CD4-positive, alpha-beta memory T cell (primary cell): ENCODE measurements at places on chromosomes 7 and 10.

DNA sequence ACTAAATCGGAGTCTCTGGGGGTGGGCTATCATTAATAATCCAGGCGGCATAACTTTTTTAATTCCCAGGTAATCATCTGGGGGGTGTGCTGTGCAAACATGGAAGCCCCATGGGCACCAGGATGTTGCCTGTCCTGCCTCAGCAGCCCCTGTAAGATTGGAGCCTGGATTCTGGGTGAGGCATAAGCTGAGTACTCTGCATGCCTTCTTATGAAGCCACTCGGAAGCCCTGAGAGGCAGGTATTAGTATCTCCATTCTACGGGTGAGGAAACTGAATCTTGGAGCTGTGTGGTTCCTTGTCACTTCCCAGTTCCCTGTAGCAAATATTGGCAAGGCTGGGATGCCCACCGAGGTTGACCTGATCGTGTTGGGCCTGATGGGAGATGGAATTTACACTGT lies 7.4 kb upstream of the OPN4 start:
- no peak for DNase-seq

GRCh38 chr7:134905375-134905774 lies 80.9 kb upstream of the AGBL3 start:
- DNase-seq = no peak

DNA sequence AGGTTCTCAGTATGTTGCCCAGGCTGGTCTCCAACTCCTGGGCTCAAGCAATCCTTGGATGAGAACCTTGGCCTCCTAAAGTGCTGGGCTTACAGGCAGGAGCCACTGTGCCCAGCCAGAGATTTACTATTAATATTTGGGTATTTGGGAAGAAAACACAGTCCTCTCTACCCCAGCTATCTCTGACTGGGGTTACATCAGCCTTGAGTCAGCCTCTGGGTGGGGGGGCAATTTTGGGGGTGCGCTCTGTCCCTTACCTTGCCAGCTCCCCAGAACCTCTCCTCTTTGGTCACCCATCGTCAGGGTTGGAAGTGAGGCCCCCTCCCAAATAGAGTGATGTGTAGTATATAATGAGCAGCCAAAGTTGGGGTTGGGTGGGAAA lies 1.8 kb downstream of the MLXIPL start:
- no peak for DNase-seq

- DNase-seq = no peak
Observed at GRCh38 chr7:71015252-71015900, 116.6 kb upstream of the GALNT17 start.

DNA sequence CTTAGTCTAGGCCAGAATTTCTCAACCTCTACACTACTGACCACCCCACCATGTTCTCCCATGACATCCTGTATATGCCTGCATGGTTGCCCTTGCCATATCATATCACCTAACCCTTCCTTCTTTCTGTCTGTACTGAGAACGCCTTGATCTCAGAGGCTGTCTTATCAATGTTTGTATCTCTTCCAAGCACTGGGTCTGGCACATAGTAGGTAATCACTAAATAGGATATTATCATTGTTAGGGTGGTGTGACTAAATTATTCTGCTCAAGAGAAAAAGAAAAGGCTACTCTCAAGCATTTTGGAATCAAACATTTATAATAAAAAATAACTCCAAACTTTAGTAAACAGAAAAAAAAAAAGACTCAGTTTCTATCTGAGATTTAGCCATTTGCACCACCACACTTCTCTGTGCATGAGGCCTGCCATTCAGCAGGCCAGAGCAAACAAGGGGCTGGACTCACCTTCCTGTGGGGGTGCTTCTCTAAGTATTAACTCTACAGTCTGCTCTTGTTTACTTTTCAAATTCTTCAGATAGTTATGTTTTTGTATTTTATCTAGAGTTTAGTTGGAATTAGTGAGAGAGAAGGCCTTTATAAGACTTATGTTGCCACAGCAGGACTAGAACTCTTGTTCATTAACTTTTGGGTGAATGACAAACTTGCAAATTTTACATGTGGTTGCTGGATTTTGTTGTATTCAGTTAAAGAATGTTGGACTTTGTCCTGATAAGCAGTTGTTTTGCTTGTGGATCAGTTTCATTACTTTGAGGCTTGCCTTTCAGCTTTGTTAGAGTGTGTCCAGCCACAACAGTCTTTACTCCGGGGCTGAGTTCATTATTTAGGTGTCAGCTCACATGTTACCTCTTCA lies 5.4 kb downstream of the AGBL3 start:
- no peak for DNase-seq

- DNase-seq = no peak
Observed at GRCh38 chr10:12381536-12382156, 32.3 kb downstream of the CAMK1D start.

DNA sequence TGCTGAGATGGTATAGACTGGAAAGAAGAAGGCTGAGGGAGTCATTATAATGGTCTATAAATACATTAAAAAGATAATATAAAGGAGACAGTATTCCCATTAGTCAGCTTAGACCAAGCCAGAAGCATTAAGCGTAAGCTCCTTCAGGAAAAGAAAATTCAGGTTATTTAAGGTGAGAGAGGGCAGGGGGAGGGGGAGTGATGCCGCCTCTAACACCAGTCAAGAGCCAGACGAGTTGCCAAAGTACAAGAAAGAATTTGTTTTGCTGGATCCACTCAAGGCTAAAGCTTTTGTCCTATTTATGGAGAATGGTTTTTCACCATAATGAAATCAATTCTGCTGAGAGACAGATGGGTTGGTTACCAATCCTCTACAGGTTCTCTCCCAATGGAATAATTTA lies 99.3 kb downstream of the CFAP58 start:
- DNase-seq = no peak

DNA sequence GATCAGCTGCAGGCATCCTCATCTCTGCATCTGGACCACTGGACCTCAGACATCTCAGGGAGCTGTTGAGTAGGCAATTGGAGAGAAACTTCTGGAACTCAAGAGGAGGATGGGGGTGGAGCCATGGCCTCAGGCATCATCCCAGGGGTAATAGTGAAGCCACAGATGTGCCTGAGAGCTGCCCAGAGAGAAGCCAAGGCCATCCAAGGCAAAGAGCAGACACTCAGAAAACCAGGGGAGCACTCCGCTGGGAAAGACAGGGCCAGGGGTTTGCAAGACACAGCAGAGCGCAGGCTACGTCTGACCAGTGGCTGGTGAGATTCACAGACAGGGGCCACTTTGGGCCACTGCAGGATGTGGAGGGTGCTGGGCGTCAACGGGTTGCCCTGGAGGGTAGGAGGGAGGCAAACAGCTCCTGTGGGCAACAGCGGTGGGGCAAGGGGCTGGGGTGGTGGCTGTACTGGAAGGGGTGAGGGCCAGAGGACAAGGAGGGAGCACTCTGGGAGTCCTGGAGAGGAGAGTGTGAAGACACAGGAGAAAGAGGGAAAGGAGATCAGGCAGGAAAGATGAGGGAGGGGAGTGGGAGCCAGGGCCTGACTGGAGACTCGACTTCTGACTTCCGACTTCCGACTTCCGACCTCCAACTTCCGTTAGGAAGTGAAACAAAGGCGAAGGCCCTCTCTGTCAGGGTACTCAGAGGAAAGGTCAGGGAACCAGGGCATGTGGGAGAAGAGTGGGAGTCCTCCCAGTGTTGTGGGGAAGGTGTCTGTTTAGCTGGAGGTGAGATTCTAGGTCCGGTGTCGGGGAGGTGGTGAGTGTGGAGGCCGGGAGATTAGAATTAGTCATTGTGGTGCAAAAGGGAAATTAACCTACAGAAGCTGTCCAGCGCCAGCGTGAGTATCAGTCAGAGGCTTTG lies 69.7 kb upstream of the ANTXRL start:
- no peak for DNase-seq

GRCh38 chr10:43775384-43775783 lies 126.7 kb upstream of the ZNF32 start:
- DNase-seq = no peak

- DNase-seq = no peak
Observed at GRCh38 chr10:125559210-125559609, 123.8 kb downstream of the TEX36 start.

- no peak for DNase-seq
Observed at GRCh38 chr10:83959328-83959727, 180.0 kb upstream of the GHITM start.

- DNase-seq = no peak
Observed at GRCh38 chr7:5404421-5404826, 19.2 kb downstream of the TNRC18 start.

- no peak for DNase-seq
Observed at GRCh38 chr10:120477743-120478141, 20.7 kb downstream of the PLPP4 start.

DNA sequence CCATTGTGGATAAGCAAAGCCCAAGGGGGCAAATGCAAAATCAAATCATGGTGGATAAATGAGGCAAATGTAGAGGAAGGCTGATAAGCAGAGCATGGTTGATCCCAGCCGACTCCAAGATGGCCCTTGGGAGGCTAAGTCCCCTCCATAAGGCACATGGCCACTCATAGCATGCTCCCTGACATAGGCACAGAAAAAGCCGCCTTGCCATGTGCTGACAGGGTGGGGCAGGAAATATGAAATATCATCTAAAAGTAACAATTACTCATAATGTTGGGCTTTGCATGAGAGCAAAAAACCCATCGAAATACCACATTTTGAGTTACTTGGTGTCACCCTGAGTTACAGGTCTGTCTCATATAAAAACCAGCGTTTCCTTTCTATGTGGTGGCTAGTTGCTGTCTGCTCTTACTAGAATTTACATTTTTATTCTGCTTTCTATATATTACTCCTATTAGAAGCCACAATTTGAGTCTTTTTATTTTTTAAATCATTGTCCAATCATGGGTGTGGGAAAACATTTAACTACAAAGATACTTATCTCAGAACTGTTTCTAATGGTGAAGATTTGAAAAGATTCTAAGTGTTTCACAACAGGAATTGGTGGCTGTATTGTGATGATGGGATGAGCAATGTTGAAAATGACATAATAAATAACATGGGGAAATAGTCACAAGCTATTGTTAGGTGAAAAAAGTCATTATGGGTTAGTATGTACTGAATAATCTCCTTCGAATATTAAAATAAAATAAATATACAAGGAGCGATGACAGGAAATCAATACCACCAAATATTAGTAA lies 102.7 kb downstream of the CUBN start:
- DNase-seq = peak; percentile 85

GRCh38 chr10:16986406-16987205 lies 143.0 kb downstream of the CUBN start:
- DNase-seq = no peak

DNA sequence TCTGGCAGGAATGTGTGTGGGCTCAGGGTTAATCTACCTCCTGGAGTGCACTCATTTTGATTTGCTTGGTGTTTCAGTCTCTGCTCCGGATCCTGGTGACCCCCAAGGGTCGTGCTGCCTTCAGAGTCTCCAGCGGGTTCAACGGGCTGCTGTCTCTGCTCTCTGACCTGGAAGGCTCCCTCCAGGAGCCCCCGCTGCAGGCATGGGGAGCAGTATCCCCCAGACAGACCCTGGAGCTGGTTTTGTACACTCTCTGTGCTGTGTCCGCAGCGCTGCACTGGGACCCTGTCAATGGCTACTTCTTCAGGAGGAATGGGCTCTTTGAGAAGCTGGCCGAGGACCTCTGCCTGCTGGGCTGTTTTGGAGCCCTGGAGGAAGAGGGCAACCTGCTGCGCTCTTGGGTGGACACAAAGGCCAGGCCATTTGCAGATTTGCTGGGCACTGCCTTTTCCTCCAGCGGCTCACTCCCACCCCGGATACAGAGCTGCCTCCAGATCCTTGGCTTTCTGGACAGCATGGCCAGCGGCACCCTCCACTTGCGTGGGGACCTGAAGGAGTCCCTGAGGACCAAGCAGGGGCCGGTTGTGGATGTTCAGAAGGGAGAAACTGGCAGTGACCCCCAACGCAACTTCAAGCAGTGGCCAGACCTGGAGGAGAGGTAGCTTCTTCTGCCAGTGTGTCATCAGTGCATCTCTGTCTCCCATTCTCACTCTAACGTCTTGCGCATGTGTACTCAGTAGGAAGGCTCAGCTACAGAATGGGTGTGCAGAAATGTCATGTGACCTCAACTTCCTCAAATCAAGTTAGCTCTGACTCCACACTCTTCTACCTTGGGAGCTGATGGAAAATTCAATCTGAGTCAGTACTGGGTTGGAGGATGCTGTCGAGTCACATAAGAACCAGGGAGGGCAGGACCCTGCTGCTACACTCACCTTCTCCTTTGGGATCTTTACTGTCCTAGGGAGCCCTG lies 58.5 kb downstream of the WDFY4 start:
- no peak for DNase-seq

GRCh38 chr7:106775552-106775936 lies 89.5 kb upstream of the PIK3CG start:
- DNase-seq = no peak

DNA sequence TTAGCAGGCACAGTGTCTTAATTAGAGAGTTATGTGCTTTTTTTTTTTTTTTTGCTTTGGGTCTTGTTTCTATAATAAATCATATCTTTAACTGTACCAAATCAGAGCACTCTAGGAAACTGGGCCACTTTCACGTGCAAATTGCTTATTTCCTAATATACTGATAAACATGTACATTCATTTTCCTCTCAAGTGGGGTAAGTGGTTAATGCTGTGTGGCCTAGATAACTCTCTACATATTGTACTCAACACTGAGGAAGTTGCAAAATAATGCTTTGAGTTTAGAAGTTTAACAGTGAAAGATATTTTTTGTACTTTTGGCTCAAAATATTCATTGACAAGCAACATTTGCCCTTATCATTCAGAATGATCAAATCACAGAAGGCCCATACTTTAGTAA lies 115.9 kb upstream of the IFRD1 start:
- DNase-seq = no peak

- no peak for DNase-seq
Observed at GRCh38 chr10:83179371-83179770, 959.9 kb upstream of the GHITM start.

DNA sequence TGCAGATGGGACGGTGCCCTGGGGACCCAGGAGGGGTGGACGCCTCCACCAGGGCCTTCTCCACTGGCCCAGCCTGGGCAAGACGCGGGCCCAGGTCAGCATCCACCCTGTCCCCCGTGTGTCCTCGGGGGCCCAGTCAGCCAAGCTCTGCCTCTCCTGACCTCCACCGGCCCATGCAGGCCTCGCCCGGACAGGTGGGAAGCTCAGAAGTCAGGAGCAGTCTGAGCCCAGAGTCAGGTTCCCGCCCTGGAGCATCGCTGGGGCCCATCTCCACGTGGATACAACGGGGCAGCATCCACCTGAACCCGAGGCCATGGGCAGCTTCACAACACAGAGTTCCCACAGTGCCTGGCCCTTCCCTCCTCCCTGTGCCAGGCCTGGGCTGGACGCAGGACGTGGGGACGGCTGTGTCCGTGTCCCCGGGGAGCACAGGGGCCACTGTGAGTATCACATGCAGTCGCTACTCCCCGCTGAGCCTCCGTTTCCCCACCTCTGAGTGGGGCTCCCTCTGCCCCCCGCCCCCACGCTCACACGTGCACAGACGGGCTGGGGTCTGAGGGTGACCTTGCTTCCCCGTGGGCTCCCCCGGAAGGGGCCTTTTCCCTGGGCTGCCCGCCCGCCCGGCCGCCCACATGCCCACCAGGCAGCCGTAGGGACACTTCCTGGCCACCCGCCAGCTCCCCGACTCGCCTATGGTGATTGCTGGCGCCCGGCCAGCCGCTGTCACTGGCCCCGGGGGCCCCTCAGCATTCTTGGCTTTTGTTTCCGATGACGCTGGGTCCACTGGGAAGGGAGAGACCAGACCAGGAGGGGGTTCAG lies 64.3 kb downstream of the PDGFA start:
- DNase-seq = no peak
